ENCODE measurements at places on chromosomes 1 and 21.
A peak's percentile ranks its signal among the peaks of the same experiment; 100 is the strongest.

DNA sequence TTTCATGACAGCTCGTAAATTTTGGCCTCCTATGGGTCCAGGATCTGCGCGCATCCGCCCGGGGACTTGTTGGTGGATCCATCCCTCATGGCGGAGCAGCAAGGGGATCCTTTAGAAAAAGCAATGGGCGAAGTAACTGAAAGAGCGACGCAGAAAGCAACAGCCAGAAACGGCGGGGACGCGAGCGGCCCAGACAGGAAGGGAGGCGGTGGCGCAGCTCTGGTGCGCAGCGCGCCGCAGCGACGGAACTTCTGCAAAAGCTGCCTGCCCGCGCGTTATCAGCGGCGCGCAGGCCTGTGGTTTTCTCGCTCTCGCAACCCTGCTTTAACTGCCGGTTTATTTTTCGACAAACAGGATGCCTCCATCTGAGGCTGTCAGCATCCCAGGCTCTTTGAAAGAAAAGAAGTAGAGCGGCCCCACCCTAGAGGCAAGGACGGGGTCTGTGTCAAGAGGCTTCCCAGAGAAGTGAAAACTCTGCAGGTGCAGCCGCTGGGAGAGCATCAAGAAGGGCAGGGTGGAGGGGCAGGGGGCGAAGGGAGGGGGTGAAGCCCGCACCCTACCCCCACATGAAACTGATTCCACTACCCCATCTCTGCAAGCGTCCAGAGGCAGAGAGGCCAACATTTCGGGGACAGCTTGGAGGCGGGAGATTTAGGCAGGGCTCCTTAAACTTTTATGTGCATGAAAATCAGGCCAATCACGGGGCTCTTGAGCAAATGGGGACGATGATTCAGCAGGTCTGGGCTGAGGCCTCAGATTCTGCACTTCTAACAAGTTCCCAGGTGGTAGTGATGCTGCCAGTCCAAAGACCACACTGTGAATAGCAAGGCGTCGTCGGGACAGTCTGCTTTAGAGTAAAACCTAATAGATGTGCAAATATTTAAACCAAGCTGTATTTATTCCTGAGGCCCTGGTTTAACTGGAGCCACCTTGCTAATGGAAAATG, 22.2 kb downstream of the RUNX1 start:
- peak; percentile 88 for DNase-seq

DNA sequence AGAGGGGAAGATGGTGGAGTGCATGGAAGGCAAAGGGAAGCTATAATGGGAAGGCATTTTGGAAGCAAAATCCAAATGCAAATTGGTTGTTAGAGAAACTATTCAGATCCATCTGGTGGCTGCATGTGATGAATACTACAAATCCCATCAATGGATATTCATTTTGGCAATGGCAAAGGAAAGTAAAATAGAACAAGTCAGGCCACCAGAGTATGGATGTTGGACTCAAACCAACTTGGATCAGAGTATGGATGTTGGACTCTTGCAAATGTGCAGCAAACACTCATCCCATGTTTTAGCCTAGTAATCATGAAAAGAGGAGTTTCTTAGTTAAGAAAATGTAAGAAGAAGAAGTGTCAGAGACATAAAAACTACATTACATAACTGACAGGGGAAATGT, 289.6 kb upstream of the DAB1 start:
- no peak for DNase-seq

DNA sequence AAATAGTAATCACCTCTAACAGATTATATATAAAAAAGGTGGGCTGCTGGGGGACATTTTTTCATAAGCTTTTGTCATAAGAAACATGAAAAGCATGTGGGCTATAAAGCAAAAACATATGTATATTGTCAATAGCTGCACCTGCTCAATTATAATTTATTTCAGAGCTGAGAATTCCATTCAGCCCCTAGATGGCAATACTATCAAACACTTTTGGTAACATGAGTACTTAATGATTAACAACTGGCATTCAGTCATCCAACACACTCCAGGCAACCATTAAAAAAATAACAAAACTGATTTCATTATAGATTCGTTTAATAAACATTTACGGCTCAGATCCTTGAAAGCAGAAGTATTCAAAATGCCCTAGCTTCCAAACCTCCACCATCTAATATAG, 115.1 kb downstream of the KCTD3 start:
- no peak for DNase-seq

DNA sequence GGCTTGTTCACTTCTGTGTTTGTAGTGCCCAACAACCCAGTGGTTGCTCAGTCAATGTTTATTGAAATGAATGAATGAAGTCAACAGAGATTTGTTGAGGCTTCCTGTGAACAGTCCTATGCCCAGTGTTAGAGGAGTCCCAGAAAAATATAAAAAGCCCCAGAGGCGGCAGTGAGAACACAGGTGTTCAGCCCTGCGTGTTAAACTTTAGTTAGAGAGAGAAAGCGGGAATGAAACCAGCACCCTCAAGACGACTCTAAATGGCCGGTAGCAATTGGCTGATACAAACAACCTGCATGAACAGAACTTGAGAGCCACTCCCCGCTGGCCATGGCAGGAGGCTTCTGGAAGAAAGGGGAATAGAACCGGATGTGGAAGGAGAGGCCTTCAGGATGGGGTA, 22.6 kb downstream of the TMEM51 start:
- DNase-seq: no peak

GRCh38 chr1:16010837-16011236, 6.8 kb downstream of the SRARP start:
- no peak for DNase-seq

DNA sequence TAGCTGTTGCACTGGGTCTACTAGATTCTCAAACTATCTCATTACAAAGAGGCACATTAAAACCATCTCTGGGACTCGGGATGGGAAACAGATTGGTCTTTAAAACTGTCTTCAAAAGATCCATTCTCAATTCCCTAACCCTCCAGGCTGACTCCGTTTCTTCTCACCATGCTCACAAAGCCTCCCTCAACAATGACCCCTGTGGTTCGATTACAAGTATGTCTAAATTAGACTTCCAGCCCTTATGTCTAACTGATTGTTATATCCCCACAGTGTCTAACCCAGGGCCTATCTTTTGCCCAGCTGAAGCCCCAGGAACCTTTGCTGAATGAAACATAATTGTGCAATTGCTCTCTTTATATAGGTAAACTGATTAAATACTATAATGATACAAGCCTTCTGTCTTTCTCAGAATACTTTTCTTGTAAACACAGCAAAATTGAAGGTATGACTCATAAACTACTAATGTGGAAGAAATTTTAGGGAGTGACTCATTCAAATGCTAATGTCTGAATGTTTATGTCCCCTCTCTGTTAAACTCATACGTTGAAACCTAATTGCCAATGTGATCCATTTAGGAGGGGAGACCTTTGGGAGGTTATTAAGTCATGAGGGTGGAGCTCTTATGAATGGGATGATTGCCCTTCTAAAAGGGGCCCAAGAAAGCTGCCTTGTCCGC, 65.6 kb upstream of the DAB1 start:
- DNase-seq: no peak

DNA sequence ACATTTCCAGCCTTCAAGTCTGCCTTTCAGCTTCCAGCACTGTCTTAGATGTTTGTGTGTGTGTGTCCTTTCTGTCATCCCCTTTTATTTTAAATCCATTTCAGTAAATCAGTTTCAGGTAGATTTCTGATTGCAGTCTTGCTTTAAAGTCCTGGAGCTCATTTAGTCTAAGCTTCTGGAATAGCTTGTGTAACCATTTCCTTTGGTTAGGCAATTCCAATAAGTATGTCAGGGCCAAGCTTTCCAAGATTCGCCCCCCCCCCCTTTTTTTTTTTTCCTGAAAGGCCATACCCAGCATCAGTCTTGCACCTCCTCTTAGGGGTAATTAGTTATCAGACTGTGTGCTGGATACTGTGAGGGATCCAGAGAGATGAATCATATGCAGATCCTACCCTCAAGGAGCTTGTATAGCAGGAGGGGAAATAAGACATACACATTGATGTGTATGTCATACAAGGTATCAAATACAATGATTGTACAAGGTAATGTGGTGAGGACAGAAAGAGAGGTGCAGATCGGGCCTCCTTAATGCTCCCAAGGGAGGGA, 41.3 kb downstream of the NFYC start:
- DNase-seq: no peak

GRCh38 chr1:84090447-84091245, 53.4 kb upstream of the PRKACB start:
- DNase-seq: no peak

GRCh38 chr1:206672011-206672688, 12.6 kb upstream of the MAPKAPK2 start:
- no peak for DNase-seq

DNA sequence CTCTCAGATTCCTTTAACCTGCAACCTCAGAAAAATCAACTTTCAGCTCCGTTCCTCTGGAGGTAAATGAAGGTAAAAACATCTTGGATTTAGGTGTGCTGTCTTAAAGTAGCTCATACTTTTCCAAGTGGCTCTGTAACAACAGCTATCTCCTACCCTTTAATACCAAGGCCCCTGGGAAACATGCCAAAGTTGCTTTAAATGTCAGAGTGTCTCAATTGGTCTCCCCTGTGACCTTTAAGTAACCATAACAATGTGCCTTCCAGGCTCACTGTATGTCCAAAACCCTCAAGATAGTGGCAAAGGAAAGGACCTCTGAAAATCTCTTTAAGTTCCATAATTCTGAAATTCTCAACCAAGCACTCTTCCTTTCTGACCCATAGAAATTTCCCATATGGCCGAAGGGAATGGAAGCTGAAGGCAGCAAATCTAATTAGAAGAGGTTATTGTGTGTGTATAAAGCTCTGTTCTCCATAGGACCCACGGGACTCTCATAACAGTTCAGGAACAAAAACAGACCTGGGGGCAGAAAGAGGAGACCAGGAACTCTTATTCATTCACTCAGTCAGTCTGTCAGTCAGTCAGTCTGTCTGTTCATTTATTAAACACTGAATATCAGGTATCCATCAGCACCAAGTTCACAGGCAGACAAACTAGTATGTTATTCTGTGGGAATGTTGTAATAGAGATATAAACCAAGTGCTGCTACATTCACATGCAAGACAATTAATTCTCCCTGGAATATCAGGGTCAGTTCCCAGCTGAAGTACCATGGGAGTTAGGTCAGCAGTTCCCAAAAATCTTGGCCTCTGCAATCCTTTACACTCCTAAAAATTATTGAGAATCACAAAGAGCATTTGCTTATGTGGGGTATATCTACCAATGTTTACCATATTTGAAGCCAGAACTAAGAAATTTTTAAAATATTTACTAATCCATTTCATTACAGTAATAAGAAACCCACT, 19.1 kb downstream of the ASTN1 start:
- no peak for DNase-seq

DNA sequence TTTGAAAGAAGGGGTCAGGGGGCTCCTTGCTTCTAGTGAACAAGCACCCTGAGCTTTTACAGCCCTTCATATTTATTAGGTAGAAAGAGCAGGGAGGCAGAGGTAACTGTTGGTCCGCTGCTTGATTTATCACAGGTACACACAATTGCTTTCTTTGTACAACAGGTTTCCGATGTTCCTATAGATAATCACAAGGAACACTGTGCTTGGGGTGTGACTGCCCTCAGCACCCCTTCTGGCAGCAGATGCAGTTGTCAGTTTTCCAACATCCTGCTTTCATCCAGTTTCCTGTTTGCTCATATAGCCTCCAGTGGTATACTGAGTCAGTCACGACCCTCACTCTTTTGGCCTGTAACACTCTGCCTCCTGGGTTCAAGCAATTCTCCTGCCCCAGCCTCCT, 40.6 kb downstream of the SCP2 start:
- no peak for DNase-seq

DNA sequence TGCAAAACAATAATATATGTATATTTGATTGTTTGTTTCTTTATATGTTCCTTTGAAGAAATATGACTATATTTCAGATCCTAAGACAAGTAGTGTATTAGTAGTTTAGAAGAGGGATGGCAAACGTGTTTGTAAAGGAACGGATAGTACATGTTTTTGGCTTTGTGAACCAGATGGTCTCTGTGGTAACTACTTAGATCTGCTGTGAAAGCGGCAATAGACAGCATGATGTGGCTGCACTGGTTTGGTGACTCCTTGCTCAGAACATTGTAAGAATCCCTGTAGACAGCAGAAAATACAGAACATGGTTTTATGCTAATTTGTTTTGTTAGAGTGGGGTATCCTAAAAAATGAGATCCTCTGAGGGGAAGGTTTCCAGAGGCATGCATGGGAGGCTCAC, 3.1 kb downstream of the ACADM start:
- DNase-seq: no peak

GRCh38 chr21:27833298-27833697, 866.4 kb upstream of the ADAMTS5 start:
- DNase-seq: no peak

GRCh38 chr1:156926175-156926574, 5.7 kb downstream of the LRRC71 start:
- DNase-seq: no peak

GRCh38 chr1:193533853-193534252, 347.4 kb upstream of the B3GALT2 start:
- DNase-seq: no peak

DNA sequence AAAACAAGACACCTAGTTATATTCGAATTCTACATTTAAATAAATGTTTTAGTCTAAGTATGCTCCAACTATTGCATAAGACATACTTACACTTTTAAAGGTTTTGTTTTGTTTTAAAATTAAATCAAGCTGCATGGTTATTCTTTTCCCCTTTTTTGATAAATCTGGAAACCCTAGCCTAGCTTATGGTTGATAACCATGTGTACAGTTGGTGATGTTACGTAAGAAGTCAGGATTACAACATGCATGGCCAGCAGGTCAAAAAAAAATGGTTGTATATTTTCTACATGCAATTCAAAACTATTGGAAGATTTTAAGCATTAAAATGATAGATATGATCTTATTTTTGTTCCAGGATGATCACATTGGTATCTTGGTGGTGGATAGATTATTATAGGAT, 1600.6 kb downstream of the PLA2G4A start:
- no peak for DNase-seq

DNA sequence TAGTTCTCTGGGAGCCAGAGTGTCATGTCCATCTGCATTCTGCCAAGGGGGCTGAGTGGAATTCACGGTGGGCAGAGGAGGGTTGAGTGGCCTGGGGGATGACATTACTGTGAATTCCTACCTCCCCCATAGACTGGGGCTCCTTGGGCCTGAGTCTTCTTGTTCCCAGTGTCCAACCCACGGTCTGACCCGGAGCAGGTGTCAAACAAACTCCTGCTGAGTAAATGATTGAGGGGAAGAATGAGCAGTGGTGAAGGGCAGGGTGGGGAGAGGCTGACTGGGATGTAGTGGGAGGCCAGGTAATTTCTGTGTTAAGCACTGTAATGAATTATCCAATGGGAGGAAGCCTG, 597.6 kb downstream of the MATN1 start:
- no peak for DNase-seq

All from activated T-cell treated with anti-CD3 and anti-CD28 coated beads, Interleukin-2, amount 50 U/mL, for 1 hour (primary cell).